Activated CD4-positive, alpha-beta T cell treated with anti-CD3 and anti-CD28 coated beads for 4 hours (primary cell): ENCODE measurements at places on chromosomes 7 and 10.

- DNase-seq: no peak
These were observed 12.8 kb downstream of the GATAD1 start for GRCh38 chr7:92460109-92460508.

DNA sequence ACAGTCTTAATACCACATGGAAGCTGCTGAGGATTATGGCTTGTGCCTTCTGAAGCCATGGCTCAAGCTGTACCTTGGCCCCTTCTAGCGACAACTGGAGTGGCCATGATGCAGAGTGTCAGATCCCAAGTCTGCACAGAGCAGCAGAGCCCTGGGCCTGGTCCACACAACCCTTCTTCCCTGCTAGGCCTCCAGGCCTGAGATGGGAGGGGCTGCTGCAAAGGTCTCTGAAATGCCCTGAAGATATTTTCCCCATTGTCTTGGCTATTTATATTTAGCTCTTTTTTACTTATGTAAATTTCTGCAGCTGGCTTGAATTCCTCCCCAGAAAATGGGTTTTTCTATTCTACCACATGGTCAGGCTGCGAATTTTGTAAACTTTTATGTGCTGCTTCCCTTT, 804.6 kb upstream of the ZWINT start:
- DNase-seq: no peak

DNA sequence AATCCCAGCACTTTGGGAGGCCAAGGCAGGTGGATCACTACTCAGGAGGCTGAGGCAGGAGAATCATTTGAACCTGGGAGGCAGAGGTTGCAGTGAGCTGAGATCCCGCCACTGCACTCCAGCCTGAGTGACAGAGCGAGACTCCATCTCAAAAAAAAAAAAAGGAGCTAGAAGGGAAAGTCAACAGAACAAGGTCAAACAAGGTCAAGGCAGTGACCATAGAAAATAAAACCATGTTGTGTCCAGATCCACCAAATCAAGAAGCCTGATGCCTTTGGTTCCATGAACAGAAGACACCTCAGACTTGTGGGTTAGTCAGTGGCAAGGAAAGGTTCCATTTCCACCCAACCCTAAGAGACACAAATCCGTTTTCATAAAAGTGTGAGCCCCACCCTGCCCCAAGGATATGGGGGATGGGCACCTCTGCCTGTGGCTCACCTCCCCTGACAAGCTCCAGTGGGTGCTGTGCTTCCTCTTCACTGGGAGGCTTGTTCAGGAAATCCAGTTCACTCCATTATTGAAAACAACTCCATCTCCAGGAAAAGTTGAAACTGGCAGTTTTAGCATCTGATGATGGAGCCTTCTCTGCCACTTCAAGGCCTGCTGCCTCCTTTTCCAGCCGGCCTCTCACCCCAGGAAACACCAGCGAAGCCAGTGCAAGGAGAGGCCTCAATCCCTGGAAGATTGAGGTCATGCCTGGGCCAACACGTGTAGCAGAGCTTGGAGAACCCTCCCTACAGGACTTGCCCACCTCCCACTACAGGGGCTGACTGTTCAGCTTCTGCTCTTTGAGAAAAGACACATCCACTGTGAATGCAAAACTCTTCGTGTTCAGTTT, 152.9 kb downstream of the NRF1 start:
- DNase-seq: no peak

- DNase-seq: no peak
These were observed 197.5 kb downstream of the C7orf25 start for GRCh38 chr7:42714356-42714755.

- DNase-seq: no peak
These were observed 44.7 kb downstream of the TBXAS1 start for GRCh38 chr7:139873593-139874301.

DNA sequence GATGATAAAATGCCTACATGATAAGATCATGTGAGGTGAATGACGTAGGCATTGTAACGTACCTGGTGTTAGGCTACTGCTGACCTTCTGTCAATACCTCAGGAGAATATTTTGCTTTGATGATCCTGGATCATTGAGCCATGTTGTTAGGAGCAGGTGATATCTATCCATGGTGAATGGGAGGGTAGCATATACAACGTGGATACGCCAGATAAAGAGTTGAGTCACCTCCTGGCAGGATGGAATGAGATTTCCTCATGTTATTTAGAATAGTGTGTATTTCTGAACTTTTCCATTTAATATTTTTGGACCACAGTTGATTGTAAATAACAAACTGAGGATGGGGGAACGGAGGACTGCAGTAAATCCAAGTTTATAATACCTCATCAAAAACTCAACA, 11.8 kb upstream of the CLDN12 start:
- DNase-seq: no peak

GRCh38 chr10:104824380-104825006, 183.4 kb downstream of the SORCS3 start:
- DNase-seq: no peak

DNA sequence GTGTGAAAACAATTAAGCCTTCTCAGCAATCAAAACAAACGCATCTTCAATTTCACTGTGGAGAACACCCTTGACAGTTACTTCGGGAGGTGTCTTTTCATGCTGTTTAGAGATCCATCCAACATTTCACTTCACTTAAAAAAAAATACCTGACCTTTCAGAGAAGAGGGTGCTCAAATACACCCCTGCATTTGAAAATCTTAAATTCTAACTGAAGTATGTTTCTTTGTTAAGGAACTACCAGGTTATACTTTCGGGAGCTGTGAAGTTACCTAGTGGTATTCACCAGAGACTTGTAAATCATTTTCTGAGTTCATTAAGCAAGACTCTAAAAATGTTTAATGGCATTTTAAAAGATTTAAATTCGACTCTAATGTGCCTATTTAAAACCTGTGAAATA, 38.8 kb downstream of the CNPY1 start:
- DNase-seq: no peak

- DNase-seq: no peak
These were observed 15.6 kb downstream of the HIBADH start for GRCh38 chr7:27647046-27647445.

- DNase-seq: peak; percentile 25
These were observed 875 bp upstream of the DDIT4 start for GRCh38 chr10:72272689-72273409.

- no peak for DNase-seq
These were observed 727 bp downstream of the ATRNL1 start for GRCh38 chr10:115093776-115094408.

DNA sequence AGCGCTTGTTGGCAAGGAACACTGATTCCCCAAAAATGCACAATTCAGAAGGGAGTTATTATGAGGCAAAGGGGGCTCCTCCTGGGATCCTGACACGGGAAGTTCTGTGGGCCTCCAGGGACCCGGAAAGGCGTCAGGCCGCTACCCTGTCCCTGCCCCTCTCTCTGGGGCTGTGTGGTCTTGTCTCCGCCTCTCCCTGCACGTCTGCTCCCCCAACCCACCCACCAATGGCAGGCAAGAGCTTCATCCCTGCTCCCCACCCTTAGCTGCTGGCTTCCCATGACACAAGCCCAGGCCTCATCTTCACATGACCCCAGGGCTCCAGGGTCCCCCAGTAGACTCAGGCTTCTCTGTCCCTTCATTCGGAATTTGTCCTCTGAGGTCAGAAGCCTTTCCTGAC, 31.0 kb upstream of the ADRB1 start:
- no peak for DNase-seq

DNA sequence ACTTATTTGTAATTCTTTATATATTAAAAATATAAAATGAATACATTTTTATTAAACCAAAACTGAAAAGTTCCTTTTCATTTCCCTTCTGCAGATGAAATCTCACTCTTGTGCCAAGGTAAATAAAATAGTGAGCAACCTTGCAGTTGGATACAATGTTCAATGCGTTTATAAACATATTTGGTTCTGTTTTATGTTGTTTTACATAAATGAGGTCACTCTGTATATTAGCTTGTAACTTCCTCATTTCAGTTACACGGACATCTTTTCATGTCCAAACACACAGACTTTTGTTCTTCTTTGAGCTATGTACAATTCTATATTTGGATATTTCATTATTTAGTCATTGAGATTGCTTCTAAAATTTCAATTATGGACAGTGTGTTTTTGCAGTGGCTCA, 107.7 kb downstream of the BBS9 start:
- DNase-seq: no peak

DNA sequence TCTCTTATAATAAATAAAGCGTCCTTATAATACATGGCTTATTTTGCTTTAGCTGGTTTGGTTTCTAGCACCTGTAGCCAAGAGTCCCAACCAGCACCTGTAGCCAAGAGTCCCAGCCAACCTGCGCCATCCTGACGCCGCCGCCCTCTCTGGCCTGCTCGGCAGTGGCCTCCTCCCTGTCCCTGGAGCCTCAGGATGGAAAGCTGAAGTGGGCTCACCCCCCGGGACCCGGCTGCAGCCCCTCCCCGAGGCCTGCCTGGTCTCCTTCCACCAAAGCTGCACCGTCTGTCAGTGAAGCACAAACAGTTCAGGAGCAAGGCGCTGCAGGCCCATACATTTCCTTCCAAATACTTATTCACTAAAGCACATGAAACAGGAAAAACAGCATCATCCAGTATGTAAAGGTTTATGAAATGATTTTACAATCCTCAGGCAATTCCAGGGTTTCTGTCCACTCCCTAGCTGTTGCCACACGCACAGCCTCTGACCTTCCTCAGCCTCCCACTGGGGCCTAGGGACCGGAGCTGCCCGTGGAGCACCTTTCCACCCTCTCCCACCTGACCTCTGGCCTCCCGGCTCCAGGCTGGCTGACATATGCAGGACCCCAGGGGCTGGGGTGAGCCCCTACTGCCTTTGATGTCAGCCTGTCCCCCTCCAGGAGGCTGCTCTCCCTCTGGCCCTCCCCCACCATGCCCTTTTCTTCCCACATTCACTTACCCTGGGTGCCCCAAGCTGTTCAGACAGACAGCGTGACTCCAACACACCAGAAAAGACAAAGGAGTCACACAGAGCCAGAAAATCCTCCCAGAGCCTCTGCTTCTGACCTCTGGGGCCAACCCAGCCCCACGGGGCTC, 149.6 kb upstream of the PPP2R2D start:
- DNase-seq: no peak

GRCh38 chr7:79862447-79863210, 272.0 kb upstream of the GNAI1 start:
- no peak for DNase-seq

GRCh38 chr10:129755621-129756020, 208.5 kb downstream of the EBF3 start:
- no peak for DNase-seq

- no peak for DNase-seq
These were observed 90.5 kb downstream of the WIPF3 start for GRCh38 chr7:29896685-29897411.

DNA sequence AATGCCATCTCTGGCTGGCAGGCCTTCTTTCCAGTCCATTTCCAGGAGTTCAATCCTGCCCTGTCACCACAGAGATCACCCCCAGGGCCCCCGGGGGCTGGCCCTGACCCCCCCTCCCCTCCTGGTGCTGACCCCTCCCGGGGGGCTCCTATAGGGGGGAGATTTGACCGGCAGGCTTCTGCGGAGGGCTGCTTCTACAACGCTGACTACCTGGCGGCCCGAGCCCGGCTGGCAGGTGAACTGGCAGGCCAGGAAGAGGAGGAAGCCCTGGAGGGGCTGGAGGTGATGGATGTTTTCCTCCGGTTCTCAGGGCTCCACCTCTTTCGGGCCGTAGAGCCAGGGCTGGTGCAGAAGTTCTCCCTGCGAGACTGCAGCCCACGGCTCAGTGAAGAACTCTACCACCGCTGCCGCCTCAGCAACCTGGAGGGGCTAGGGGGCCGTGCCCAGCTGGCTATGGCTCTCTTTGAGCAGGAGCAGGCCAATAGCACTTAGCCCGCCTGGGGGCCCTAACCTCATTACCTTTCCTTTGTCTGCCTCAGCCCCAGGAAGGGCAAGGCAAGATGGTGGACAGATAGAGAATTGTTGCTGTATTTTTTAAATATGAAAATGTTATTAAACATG, 6.0 kb downstream of the CHPF2 start:
- DNase-seq: no peak

DNA sequence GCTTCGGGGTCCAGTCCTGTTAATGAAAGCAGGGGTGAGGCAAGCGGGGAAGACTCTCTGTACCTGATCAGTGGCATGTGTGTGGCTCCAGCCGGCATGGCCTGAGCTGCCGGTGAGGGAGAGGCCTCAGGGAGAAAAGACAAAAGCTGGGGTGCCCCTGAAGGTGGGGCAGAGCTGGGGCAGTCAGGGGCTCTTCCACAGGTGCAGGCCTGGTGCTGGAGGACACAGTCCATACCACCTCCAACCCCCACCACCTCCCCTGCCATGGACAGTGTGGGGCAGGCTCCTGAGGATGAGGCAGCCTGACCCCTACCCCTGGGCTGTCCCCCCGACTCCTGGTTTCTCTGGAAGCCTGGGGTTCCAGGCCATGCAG, 129.5 kb downstream of the LHPP start:
- no peak for DNase-seq

- DNase-seq: no peak
These were observed 84.1 kb upstream of the LRRC18 start for GRCh38 chr10:49023752-49024151.

DNA sequence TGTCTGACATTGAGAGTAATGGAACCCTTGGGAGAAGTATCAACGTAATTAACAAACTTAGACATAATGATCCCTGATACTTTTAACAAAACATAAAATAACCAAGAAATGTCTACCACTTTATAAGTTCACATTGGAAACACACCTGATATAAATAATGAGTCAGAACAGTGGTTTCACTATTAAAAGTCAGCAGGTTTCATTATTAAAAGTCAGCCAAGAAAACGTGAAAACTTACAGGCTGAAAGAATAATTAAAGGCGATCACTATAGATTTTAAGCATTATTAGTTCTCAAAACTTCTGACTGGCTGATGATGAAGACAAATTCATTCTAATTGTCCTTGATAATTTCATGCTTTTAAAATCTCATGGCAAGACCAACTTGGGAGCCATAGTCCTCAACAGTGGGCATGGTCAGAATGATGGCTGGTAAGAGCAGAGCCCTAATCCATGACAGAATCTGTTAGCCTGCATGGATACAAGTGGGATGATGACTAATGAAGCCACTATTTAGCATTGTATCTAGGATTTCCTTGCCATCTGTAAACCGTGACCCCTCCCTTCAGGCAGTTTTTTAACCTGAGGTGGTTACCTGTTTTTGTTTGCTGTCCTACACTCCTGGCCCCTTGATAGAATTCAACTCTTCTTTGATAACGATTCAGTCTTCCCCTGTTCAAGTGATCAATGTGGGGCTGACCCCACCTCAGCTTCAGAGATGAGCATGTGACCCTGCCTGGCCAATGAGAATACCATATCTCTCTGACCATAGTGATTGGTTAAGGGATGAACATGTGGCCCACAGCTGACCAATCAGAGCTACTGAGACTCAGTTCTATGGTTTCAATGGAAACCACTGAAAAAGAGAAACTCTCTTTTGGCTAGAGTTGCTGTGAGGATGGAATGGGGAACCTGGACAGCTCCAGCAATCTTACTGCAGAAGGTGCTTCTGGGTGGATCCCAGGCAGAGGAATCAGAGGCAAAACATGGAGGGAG, 151.0 kb downstream of the PLPP4 start:
- DNase-seq: no peak

- no peak for DNase-seq
These were observed 12.8 kb downstream of the SFXN2 start for GRCh38 chr10:102727037-102727818.

DNA sequence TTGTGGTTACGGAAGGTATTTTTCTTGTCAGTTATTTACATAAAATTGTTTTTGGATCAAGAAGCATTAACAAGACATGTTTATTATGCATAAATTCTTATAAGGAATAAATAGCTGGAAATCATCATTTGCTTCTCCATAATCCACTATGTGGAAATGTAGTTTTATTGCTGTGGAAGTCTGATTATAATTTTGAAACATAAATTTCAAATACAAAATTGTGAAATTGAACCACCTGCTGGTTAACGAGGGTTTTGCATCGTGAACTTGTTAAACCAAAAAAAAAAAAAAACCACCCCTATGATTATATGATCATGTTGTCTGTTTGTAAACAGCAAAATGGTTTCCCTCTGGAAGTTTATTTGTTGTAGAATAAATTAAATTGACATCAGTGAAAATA, 25.9 kb downstream of the ABRAXAS2 start:
- no peak for DNase-seq
